RCC 7860 (cell line): ENCODE measurements at places on chromosomes 11 and 22.

GRCh38 chr11:68954836-68955606 lies 25.8 kb downstream of the MRGPRD start:
- no peak for DNase-seq

- DNase-seq, result no peak
Observed at GRCh38 chr11:94457118-94458029, 36.3 kb downstream of the MRE11 start.

GRCh38 chr11:2886191-2886894 lies 768 bp upstream of the CDKN1C start:
- DNase-seq, result no peak

DNA sequence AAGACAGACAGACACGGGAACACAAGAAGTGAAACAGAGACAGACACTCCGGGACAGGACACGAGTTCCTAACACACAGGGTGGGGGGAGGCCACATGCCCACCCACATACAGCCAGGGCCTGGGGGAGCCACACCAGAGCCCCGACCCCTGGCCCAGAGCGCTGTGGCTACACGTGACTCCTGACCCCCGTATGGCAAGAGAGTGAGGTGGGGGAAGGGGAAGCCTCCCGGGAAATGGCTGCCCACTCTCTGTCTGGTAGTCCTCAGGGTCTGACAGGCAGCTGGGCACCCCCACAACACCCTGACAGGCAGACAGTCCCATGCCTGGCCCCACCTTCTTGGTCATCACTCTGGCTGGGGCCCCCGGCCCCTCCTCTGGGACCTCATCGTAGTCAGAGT lies 38.6 kb upstream of the PDE2A start:
- DNase-seq, result no peak

DNA sequence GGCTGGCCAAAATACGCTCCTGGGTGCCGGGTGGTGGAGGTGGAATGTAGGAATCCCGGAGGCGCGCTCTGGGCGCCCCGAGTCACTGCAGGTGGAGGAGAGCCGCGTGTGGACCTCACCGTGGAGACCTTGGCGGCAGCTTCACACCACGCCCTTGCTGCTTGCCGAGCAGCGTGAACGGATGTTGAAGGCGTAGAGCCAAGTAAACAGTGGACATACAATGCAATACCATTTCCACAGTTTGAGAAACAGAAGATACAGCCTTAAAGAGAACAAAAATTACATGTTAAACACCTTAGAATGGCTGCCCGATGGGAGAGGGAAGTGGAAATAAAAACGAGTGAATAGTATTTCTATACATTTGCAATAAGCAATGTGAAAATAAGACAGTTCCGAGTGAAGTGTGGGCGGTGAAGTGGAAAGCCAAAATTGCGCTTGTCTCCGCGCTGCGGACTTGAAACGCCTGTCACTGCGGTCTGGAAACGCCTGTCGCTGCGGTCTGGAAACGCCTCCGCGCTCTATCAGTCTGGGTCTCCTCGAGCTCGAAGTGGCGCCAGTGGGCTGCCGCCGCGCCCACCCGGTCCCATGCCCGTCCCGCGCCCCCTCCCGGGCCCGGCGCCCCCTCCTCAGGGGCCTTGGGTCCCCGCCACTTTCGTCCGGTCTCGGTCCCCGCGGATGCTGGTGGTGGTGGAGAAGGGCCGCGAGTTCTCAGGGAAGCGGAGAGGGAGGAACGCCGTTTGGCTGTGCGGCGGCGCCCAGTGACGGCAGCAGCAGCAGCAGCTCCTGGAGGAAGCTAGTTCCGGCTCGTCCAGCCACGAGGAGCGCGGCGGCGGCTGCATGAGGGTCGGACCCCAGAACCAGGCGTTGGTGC lies 1.6 kb downstream of the NCR3LG1 start:
- DNase-seq, result peak; percentile 51

GRCh38 chr11:111937844-111938243 lies 701 bp downstream of the DIXDC1 start:
- no peak for DNase-seq

GRCh38 chr11:56670984-56671383 lies 7.5 kb downstream of the OR5AR1 start:
- DNase-seq, result no peak

DNA sequence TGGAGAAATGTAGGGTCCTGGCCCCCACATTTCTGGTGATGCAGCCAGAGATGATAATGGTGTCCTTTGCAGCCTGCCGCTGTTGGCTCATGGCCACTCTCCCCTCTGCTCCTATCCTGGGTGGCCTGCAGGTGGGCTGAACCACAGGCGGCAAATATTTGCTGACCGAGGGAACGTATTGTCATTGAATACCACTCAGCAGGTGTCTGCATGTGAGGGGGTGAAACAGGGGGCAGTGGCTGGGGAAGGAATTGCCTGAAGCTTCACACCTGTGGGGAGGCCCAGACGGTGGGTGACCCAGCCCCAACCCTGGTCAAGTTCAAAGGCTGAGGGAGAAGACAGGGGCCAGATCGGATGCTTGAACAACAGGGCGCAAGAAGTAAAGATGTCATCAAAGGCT lies 73.3 kb upstream of the WNT11 start:
- no peak for DNase-seq

DNA sequence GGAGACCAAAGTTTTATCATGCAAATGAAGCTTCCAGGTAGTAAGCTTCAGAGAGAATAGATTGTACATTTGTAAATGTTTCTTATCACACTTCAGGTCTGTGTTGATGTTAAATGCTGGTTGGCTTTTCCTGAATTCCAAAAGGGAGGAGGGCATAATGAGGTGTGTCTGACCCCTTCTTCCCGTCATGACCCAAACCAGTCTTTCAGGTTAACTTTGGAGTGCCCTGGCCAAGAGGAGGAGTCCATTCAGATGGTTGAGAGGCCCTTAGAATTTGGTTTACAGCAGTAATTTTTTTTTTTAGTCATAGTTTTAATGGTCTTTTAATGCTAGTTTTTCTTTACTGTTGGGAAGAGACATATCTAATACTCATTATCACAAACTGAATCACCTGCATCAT lies 2.5 kb downstream of the OR6X1 start:
- no peak for DNase-seq

DNA sequence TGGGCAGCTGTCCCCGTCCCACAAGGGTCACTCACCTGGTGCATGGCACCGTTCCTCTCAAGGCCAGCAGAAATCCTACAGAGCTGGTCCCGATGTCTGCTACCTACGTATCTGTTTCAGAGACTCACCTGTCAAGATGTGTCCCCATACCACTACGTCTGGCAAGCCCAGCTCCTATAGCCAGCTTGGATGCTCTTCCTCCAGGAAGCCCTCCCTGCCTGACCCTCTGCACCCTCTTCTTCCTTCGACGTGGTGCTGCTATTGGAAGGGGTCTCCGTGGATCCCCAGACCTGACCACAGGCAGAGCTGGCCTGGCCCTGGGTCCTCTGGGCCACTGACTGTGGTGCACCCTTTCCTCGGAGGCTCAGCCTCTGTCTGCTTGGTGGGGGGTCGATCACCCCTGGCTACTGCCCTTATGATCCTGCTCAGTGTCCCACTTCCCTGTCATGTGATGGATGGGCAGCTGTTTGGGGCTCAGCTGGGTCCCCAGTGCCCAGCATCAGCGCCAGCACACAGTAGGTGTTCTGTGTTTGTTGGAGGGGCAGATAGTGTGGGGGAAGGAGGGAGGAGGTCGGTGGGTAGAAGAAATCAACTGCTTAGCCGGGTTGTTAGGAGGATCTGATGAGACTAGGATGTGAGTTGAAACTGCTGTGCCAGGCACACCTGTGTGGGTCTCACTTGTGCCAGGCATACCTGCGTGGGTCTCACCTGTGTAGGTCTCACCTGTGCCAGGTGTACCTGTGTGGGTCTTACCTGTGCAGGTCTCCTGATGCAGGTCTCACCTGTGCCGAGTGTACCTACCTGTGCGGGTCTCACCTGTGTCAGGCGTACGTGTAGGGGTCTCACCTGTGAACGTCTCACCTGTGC lies 21.7 kb upstream of the ARHGAP8 start:
- DNase-seq, result no peak

- peak; percentile 31 for DNase-seq
Observed at GRCh38 chr11:115941044-115941443, 436.8 kb upstream of the CADM1 start.

DNA sequence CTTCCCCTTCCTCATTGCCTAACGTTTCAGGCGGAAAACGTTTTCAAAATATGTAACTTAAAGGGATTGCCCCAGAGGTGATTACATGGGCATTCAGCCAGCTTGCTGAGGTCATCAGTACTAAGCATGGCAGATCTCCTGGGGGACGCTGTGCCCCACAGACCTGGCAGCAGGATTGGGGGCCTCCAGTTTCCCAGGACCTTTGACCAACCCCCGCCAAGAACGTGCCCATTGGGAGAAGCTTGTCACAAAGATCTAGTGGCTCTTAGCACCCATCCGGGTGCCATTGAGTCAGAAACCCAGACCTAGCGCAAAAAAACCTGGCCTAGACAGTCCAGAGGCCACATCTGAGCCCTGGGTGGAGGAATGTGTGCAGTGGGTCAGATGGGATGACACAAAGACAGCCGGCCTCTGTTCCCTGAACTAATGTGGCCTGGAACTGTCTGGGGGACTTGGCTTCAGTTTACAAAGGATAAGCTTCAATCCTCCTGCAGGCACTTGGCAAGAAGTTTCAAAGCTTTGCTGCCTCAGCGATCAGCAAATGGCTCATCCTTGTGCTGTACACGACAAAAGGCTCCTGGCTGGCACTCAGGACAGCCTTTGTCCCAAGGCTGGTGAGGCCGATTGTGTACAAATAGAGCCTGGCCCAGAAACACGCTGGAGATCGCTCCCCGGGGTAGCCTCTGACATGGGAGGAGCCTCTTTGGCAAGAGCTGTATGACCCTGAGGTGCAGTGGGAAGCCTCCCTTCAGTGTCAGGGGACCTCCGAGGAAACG lies 9.5 kb downstream of the C1QTNF6 start:
- DNase-seq, result no peak

DNA sequence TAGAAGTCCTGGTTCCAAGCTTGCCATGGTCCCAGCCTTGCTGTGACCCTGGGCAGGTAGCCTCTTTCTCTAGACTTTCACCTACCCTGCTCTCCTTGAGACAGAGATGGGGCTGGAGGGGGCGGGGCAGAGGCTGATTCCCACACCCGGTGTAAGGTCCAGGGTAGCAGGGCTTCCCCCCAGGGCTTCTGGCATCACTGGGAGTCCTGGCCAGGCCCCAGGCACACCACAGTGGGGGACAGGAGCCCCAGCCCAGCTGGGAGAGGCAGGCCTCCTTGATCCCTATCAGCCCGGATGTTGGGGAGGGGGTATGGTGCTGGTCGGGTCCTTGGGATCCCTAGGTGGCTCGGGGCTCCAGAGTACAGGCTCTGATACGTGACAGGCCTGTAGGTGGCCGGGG lies 1.7 kb upstream of the NUDT8 start:
- no peak for DNase-seq

GRCh38 chr11:60288531-60288930 lies 8.1 kb downstream of the MS4A4A start:
- peak; percentile 55 for DNase-seq

GRCh38 chr22:28379075-28379779 lies 300.4 kb downstream of the TTC28 start:
- DNase-seq, result no peak

DNA sequence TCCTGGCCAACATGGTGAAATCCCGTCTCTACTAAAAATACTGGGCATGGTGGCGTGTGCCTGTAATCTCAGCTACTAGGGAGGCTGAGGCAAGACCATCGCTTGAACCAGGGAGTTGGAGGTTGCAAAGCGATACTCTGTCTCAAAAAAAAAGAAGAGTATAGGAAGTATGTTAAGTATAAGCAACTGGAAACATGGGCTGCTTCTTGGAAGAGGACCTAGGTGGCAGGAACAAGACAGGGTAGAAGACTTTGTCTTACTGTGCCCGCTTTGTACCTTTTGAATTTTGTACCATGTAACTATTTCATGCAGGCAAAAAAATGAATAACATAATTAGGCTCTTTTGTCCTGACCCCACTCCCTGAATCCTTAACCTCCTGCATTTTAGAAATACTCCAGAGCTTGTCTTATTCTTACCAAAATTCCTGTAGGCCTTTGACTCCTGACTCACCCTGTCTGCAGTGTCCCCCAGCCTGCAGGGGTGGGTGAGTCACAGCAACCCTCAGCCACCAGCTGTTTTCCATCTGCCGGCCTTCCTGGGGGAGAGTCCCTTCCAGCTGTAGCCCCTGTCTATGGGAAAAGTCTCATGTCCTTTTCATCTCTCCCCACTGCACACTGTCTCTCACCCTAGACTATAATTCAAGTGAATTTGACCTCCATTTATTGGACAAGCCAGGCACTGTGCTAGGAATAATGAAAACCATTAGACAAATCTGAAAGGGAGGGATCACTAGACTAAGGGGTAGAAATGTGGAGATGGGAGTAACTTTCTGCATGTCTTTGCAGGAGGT lies 41.8 kb downstream of the TXN2 start:
- DNase-seq, result peak; percentile 77

GRCh38 chr22:23102776-23103175 lies 32.5 kb downstream of the GNAZ start:
- no peak for DNase-seq

GRCh38 chr11:102553835-102554282 lies 23.3 kb upstream of the MMP7 start:
- DNase-seq, result no peak

- no peak for DNase-seq
Observed at GRCh38 chr22:23063539-23064380, 6.6 kb upstream of the GNAZ start.

GRCh38 chr11:134762248-134763029 lies 350.4 kb upstream of the B3GAT1 start:
- no peak for DNase-seq

- no peak for DNase-seq
Observed at GRCh38 chr11:45142241-45143055, 4.0 kb upstream of the PRDM11 start.

GRCh38 chr22:36052505-36052941 lies 23.9 kb upstream of the RBFOX2 start:
- DNase-seq, result peak; percentile 69

- no peak for DNase-seq
Observed at GRCh38 chr11:18776324-18776723, 15.3 kb downstream of the PTPN5 start.

- DNase-seq, result no peak
Observed at GRCh38 chr11:15829312-15829711, 527.0 kb downstream of the SOX6 start.

GRCh38 chr22:35311551-35311999 lies 11.9 kb downstream of the TOM1 start:
- no peak for DNase-seq

DNA sequence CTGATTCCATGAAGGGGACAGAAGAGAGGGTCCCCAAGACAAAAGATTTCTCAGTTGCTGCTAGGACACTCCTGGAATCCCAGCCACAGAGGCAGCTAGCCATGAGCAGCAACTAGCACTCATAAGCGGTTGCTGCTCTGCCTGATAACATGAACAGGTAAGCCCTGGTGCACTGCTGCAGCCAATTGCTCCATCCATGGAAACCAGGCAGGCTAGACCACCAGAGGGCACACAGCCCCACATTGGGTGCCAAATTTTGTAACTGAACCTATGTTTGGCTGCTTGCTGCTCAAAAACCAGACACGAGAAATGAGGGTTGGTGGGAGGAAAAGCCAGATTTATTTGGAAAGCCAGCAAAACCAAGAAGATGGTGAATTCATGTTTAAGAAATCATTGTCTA lies 21.9 kb upstream of the QSER1 start:
- no peak for DNase-seq
